ENCODE measurements at places on chromosomes 5 and 9. TPM values are rescaled to one million over a fixed set of nuclear protein-coding genes. Genes with fewer than 3 reads are reported as not detected.

The OSMR gene
- 86.6 TPM for total RNA-seq

The SAPCD2 gene
- total RNA-seq, result 0.43 TPM

The PCDHB3 gene
- 0.55 TPM for total RNA-seq

The ISL1 gene
- total RNA-seq, result not detected

The TMEM250 gene
- total RNA-seq, result 24.7 TPM

The SGCD gene
- total RNA-seq, result 9.2 TPM

The ZNF483 gene
- 2.2 TPM for total RNA-seq

The PALM2AKAP2 gene
- 9.7 TPM for total RNA-seq

The FGF1 gene
- total RNA-seq, result 0.92 TPM

The QRFP gene
- not detected for total RNA-seq

The PCDHA7 gene
- total RNA-seq, result 0.57 TPM

The ZFP2 gene
- 0.83 TPM for total RNA-seq

All from smooth muscle cell of bladder (primary cell).